ENCODE measurements at places on chromosomes 1 and 21.

DNA sequence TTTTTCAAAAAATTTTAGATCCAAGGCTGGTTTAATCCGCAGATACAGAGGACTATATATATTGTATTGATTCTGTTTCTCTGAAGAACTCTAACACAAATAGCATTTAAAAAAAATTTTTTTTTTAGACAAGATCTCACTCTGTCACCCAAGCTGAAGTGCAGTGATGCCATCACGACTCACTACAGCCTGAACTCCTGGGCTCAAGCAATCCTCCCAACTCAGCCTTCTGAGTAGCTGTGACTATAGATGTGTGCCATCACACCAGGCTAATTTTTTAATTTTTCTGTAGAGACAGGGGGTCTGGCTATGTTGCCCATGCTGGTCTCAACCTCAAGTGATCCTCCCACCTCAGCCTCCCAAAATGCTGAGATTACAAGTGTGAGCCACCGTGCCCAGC lies 3.0 kb downstream of the ANKRD45 start:
- no peak for DNase-seq

DNA sequence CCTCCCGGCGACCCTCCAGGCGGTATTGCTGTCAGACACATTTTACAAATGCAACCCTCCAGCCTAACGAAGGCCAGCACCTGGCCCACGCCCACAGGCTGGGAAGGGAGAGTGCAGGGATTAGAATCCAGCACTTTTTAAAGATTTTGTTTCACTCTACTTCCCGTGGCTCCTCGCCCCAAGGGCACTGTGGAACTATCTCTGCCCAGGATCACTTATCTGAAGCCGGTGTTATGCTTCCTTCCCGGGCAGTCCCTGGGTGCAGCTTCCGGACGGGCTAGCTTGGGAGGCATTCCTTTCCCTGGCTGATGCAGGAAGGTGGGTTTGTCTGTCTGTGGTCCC lies 35.8 kb downstream of the CCN1 start:
- no peak for DNase-seq

- DNase-seq, result peak; percentile 59
These were observed 52.4 kb downstream of the CHD5 start for GRCh38 chr1:6127587-6128163.

DNA sequence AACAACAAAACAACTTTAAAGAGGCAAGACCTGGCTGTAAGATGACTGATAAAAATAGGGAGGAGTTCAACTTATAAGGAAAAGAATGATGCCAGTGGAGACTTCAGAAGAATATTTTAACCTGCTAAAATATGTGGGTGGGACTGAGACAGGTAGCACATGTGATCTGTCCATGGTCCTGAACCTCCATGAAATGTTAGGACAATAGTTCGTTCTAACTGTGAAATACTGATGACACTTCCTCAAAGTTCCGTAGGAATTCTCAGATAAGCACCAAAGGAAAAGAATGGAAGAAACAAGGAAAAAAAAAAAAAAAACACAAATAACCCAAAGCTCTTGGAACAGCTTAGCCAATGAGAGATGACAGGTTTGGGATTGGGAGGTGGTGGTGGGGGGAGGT lies 44.7 kb downstream of the CDC42BPA start:
- no peak for DNase-seq

DNA sequence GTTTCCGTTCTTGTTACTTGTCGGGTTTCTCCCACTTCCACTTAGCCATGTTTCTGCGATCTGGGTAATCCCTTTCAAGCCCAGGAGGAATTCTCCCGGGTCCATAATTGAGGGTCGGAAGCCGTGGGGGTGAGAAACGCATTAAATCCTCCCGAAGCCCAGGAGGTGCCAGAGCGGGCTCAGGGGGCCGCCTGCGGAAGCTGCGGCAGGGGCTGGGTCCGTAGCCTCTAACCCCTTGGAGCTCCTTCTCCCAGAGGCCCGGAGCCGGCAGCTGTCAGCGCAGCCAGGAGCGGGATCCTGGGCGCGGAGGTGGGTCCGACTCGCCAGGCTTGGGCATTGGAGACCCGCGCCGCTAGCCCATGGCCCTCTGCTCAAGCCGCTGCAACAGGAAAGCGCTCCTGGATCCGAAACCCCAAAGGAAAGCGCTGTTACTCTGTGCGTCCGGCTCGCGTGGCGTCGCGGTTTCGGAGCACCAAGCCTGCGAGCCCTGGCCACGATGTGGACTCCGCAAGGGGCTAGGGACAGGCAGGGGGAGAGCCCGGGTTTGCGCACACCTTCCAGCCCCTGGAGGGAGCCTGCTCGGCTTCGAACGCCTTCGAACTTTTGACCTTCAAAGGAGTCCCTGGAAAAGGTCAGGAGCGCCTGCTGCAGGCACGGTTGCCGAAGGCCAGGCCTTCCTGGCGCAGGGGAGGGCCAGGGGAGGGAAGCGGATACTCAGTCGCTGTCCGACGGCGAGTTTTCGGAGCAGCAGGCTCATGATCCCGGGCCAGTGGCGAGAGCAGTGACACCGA lies 1.7 kb upstream of the SIM2 start:
- no peak for DNase-seq

- DNase-seq, result peak; percentile 73
These were observed 10.3 kb downstream of the ALX3 start for GRCh38 chr1:110060034-110060661.

DNA sequence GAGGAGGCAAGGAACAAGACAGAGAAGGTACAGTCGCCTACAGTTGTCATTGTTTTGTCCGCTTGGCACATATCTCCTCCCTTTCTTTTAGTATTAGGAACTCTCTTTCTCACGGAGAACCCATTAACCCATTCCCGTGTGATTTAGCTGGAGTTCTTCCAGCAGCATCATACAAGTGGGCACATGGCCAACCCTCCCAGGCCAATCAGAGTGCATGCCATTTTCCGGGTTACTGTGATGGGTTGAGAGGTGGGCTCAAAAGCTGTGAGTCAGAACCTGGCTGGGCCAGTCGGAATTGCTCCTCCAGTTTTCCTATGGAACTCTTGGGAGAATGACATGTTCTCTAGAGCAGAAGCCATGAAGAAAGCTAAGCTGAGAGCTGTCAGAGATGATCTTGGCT lies 83.1 kb upstream of the SOD1 start:
- DNase-seq, result no peak

DNA sequence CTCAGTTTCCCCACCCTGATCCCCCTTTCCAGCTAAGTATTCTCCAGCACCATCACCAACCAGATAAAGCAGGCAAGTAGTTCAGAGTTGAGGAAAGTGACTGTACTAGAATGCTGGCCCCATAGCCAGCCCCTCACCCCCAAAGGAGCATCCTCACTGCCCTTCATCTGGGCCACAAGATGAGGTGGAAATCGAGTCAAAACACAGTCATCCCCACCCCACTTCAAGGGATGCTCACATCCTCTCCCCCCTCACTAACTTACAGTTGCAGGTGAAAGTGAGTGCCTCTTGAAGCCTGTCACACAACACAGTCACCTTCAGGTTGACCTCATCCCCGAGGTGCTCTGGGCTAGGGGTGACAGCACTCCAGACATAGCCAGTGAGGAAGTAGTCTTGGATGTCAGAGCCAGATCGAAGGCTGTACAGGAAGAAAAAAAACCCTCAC lies 30.4 kb downstream of the PIK3C2B start:
- no peak for DNase-seq

DNA sequence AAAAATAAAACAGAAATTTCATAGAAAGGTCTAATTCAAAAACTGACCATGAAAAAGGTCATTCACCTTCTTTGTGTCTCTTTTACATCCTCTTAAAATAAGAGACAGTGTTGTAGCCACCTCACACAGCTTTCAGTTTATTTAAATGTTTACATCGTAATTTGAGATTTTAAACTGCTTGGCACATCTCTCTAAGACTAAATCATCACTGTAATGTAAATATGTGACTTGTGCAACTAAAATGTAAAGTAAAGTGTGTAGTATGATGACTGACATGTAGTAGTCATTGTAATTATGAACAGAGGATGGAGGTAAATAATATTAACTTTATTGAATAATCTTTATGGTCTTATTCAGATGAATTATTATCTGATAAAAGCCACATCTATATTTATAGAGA lies 283.9 kb downstream of the KCNT2 start:
- no peak for DNase-seq

GRCh38 chr1:70361727-70362398 lies 7.3 kb upstream of the ANKRD13C start:
- no peak for DNase-seq

GRCh38 chr1:114692947-114693346 lies 2.4 kb downstream of the AMPD1 start:
- no peak for DNase-seq

- DNase-seq, result no peak
These were observed 74.9 kb upstream of the IRF2BP2 start for GRCh38 chr1:234684856-234685255.

DNA sequence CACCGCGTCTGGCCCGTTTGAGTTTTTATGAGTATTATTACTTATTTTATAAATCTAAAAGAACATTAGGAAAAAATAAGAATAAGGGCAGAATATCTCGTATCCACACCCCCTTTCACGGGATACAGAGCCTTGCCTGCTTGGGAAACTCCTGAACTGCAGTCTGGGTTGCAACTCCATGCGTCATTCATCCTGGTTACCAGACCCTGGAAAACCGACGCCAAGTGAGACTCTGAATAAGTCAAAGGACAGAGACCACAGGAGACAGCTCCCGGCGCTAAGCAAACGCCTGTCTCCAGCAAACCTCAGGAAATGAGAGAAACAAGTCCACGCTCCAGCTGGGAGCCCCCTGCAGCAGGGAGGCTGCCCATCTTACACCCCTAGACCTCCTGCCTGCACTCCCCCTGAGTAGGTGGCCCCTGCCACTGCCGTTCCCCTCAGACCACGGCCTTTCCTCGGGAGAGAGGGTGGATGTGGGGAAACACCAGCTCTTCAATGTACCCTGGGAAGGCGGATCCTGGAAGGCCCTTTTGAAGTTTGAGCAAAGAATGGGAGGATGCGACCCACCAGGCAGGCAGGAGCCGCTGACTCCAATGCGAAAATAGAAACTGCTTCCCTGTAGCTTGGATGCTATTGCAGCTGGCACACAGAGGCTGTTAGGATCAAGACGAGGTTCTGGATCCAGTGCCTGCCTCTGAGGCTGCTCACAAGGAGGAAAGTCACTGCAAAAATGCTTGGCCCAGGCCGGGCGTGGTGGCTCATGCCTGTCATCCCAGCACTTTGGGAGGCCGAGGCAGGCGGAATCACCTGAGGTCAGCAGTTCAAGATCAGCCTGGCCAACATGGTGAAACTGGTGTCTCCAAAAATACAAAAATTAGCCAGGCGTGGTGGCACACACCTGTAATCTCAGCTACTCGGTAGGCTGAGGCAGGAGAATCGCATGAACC lies 37.7 kb upstream of the GPR157 start:
- no peak for DNase-seq

DNA sequence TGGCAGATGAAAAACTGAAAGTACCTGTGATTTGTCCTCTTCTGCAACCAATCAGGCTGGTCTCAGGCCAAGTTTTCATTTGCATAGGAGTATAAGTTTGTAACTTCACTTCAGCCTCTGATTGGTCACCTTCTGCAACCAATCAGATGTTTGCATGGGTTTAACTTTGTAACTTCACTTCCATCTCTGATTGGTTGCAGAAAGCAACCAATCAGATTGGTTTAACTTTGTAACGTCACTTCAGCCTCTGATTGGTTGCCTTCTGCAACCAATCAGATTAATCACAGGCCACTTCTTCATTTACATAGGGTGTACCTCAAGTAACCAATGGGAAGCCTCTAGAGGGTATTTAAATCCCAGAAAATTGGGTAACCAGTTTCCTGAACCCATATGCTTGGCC lies 18.9 kb upstream of the TUT4 start:
- DNase-seq, result no peak

- DNase-seq, result no peak
These were observed 54.2 kb downstream of the DRAM2 start for GRCh38 chr1:111085676-111086075.

GRCh38 chr1:91901231-91901630 lies 15.3 kb upstream of the TGFBR3 start:
- no peak for DNase-seq

DNA sequence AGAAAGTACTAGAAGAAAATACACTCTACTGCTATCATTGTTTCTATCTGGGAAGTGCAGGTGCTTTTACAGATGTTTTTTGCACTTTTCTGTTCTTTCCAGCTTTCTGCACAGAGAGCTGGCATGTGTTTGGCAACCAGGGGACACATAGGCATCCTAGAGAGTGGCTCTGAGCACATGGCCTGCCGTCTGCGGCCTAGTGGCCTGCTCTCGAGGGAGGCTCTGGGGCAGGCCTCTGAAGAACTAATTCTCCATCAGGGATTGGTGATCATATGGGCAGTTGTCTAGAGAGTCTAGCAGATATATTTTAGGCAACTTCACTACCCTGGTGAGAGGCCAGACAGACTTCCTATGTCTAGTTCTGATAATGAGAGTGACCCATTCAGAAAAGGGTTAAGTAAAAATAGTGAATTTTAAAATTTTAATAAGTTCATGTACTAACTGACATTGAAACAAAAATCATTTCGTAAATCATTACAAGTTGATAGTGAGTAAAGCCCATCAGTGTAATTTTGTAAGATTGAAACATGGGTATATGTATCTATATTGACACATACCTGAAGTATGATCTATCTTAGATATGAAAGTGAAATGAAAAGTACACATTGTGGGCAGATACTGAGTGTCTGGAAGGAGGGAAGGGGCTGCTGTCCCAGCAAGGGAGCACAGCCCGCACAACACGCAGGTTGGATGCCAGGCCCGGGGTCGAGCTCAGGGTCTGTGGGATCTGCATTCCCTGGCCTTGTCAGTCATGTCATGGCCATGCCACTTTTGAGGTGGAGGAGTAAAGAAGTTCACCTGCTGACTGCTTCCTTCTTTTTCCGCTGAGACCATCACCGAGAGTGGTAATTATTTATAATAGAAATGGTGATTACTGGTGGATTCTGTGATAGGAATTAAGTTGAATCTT lies 79.8 kb downstream of the PCBP3 start:
- no peak for DNase-seq

DNA sequence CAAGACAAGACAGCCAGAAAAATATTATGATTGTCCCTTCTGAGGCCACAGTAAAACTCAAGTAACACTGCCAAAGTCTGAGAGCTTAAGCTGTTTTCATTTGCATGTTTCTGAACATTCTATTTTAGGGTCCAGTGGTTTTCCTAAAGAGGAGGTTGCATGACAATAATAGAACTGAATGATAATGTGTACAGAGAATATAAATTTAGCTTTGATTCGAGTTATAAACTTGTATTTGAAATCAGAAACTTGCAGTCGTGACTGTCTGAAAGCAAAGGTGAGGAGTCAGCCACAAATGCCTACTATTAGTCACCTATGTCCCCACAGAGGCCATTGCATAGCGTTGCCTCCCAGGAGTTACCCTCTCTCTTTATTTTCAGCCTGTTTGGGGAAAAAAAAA lies 363.1 kb upstream of the ADGRL2 start:
- DNase-seq, result no peak

Measured in activated T-cell treated with anti-CD3 and anti-CD28 coated beads for 1 hour (primary cell).